ENCODE measurements at places on chromosomes 16 and 17.

DNA sequence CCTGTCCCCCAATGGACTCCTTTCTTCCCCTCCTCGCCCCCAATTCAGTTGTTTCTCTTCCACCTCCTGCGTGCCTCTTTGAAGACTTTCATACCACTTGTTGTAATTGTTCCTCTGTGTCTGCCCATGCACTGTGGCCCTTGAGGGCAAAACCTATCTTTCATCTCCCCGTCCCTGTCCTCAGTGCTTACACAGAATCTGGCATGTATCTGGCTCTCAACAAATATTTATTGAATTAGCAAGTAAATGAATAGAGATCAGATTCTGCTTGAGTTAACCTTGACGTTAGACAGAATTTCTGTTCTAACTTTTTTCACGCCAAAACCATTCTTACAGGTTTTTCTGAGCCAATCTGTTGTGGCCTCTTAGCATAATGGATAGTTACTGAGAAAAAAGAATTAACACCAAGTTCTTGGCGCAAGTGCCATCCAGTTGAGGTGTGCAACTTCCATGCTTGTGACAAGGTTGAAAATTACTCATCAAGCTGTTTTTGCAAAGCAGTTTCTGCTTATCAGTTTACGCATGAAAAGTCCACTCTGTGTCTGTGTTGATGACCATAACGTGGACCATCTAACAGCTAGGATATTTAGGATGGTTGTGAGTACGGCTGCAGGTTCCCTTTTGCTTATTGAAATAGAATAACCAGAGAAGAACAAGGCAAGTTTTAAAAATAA, 215.1 kb downstream of the PRKCA start:
- DNase-seq: no peak

GRCh38 chr16:8572919-8573724, 17.2 kb downstream of the TMEM114 start:
- DNase-seq: no peak

DNA sequence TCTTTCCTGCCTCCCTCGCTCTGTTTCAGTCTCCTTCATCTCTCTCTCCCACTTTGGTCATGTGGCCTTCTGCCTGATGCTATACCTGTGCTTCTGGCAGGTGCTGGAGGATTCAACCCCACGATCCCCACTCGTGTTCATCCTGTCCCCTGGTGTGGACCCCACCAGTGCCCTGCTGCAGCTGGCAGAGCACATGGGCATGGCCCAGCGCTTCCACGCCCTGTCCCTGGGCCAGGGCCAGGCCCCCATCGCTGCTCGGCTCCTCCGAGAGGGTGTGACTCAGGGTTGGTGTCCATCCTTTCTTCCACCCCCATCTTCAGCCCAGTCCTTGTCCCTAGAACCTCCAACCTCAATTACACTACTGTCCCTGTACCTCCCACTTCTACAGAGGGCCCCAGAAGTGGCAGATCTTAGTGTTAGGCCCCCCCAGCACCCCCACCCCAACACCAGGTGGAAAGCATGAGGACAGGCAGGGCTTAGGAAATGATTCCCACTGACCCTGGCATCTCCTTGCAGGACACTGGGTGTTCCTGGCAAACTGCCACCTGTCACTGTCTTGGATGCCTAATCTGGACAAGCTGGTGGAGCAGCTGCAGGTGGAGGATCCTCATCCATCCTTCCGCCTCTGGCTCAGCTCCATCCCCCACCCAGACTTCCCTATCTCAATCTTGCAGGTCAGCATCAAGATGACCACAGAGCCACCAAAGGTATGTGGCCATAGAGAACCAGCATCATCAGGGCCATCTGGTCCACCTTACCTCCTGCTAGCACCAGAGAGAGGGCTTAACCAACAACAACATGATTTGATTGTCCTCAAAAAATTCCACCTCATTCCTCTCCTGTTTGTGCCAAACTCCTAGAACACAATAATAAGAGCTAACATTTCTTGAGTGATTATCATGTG, 9.7 kb upstream of the KDM6B start:
- DNase-seq: no peak

DNA sequence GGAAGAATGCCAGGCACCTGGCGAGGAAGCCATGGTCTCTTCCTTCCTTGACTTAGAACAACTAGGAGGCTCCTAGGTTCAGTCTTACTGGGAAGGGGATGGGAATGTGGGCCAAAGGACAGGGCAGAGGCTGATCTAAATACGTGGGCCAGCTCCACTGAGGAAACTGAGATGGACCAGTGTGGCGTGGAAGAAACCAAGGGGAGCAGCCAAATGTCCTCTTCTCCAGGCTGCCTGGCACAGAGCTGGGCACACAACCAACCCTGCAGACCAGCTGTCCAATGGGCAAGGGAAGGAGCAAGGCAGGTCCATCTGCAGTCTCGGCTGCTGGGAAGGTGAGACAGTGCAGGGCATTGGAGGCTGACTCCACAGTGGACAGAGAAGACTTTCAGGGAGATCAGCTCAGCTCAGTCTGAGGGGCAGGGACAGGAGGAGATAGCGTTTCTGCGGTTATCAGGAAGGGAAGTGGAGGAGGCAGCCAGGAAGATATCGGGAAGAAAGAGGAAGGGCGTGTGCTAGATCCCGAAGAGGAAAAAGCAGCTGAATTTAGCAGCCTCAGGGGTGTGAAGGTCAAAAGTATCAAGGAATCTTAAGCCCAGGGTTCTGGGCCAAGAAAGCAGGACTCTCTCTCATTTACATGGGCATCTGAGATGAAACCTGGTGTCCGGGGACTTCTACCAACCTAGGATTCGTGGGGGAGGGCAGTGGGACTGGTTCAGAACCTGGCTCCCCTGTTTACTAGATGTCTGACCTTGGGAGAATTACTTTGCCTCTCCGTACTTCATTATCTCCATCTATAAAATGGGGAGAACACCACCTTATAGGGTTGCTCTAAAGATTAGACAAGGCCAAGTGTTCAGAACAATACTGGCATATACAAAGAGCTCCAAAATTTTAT, 1.8 kb downstream of the KIFC3 start:
- no peak for DNase-seq

DNA sequence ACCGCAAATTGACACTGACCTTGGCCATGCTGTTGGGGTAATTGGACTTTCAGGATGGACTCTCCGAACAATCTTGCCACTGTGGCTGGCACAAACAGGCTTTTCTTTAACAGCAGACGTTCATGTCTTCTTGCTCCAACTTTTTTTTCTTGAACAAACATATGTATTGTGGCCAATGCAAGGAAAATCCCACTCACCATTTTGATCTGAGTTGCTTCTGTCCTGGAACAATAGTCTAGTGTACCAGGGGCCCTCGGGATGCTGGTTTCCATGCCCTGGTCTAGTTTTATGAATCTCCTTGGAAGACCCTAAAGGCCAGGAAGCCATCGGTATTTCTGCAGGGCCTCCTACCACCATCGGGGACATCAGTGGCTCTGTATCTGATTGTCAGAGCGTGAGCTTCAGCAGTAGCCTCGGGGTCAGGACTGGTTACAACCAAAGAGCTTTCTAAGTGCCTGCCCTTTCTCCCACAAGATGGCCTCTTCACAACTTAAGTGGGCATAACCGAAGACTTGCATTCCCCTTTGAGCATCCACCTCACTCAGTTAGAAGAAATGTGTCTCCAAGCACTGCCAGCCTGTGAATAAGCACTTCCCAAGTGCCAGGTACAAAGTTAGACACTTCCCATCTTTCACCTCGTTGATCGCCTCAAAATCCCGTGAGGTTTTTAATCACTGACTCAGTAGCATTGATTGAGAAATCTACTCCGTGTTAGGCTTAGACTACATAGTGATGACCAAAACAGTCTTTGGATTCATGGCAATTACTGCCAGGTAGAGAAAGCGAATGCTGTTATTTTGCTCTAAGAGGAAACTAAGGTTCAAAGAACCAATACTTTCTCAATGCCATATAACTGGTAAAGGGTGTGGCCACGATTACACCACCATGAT, 87.0 kb upstream of the TBX2 start:
- no peak for DNase-seq

GRCh38 chr17:1649844-1650501, at the start of gene RILP:
RILP (minus strand) TSS chr17:1649866; CDS start chr17:1649804, 62 bp downstream.
- DNase-seq: peak; percentile 87
